Fibroblast of villous mesenchyme (primary cell): ENCODE measurements at places on chromosomes 12 and 14. TPM values are rescaled to one million over a fixed set of nuclear protein-coding genes. Genes with fewer than 3 reads are reported as not detected.

- DNase-seq = peak; percentile 81
These were observed 91.7 kb upstream of the RASSF8 start for GRCh38 chr12:25866586-25867378.

The COX8C gene
- total RNA-seq = not detected in 2 replicates

The TSPAN8 gene
- total RNA-seq = 0.43 TPM in 1 of 2 replicates, not detected in the other

The EFS gene
- total RNA-seq = 7.7 and 7.8 TPM in 2 replicates

DNA sequence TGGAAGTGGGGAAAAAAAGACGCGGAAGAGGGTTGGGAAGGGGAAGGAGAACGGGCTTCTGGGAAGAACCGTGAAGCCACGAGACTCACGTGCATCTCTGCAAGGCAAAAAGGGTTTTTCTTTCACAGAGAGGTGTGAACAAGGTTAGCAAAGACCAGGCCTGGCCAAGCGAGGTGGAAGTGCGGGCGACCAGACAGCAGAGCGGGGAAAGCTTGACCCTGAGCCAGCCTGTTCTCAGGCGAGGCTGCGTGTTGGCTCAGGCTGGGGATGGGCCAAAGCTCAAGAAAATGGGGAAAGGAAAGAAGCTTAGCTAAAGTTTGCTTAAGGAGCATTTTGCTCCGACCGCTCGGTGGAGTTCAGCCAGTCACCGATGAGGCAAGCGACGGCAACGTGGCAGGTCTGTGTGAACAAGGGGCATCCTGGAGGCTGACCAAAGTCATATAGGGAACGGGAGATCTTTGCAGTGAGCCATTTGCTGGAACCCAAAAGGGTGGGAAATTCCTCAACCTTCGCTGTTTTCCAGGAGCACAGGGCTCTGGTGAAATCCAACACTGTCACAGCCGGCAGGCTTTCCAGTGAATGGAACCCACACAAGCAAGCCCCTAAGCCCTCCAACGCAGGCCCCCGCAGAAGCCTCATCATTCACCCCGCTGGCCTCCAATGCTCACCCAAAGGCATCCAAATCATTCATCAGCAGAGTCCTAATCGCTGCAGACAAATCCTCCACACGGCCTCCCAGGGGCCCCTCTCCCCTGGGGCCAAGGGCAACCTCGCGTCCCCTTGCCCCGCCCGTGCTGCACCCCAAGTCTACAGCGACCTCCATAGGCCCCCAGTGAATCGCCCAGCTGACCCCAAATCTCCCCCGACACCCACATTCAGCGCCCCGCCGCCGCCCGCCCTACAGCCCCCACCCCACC is 754 bp downstream of the ZNF605 start:
- peak; percentile 85 for DNase-seq

DNA sequence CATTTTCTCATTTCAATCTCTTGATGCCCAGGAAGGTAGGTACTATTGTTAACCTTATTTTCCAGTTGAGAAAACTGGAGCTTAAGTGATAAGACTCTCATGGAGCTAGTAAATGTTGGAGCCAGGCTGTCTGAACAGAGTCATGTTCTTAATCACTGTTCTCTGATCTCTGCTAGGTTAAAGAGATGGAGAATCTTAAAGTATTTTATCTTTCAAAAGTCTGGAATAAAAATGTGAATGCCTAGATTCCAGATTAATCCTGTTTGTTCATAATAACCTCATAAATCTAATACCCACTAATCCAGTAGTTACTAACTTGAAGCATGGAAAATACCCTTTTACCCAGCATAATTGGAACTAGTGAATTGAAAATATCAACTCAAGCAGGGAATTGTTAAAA is 341.0 kb upstream of the RGS6 start:
- DNase-seq = peak; percentile 30

DNA sequence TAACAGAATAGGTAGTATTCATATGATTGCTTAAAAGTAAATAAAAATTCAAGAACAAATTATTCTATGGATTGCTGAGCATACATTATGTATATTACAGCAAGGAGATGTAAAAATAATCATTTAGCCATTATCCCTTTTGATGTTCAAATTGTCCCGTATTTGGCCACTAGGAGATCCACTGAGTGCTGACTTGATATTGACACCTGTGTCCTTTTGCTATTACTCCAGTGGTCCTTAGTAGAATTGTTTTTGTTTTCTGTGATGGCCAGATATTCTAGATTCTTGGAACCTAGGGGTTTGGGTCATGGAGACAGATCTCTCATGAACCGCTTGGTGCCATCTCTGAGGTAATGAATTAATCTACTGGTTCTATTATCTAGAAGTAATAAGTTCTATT is 16.8 kb downstream of the ERO1A start:
- DNase-seq = no peak

GRCh38 chr12:57983146-57983857 is 41.9 kb downstream of the ATP23 start:
- DNase-seq = peak; percentile 66

The GAPDH gene
- total RNA-seq = 6,118 and 7,175 TPM in 2 replicates

DNA sequence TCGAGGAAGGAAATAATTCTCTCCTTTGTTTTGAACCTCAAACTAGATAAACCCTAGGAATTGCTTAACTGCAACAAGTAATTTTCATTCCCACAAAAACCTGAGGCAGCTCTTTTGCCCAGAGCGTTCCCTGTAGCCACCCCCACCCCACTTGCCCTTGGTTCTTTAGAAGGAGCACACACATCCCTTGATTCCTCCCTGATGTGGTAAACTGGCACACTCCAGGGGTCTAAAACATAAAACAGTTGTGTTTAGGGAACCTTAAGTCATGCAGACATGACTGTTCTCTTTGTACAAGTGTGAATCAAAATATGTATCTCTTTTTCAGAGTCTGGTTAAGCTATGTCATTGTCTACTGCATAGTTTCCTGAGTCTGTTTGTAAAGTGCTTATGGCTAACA is 14.0 kb downstream of the MAPK1IP1L start:
- DNase-seq = no peak

The LIN7A gene
- 6.4 and 10.4 TPM in 2 replicates for total RNA-seq

The MIPOL1 gene
- total RNA-seq = 10.0 and 14.7 TPM in 2 replicates

The ADAM21 gene
- under 0.01 and 0.43 TPM in 2 replicates for total RNA-seq

- no peak for DNase-seq
These were observed 80.7 kb downstream of the TTC9 start for GRCh38 chr14:70722418-70722817.

DNA sequence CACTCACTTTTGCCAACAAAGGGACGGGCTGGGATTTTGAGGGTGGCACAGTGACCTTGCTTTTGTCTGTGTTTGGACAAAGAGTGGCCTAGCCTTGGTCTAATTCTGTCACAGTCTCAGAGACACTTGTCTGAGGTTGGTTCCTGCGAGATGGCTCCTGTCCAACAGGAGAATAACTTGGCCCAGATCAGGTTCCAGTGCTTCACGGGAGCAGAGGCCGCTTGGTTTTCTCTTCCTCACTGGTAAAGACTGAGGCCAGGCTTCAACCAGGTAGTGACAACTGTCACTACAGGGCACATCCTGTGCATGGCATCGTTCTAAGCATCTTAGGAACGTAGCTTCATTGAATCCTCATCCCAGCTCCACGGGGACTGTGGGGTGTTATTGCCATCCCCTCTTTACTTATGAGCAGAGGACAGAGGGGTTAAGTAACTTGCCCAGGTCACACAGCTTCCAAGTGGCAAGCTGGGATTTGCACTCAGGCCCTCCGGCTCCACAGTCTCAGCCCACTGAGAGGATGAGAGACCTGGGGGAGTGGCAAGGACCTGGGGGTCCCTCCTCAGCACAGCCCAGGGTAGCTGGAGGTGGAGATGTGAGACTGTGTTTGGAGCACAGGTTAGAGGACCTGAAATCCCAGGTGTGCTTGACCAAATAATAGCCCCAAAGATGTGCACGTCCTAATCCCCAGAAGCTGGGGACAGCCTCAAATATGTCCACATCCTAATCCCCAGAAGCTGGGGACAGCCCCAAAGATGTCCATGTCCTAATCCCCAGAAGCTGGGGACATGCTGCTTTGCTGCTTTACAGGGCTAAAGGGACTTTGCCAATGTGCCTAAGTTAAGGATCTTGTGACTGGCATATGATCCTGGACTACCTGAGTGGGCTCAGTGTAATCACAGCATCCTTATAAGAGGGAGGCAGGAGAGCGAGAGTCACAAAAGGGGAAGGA is 179.2 kb upstream of the RTL1 start:
- no peak for DNase-seq

DNA sequence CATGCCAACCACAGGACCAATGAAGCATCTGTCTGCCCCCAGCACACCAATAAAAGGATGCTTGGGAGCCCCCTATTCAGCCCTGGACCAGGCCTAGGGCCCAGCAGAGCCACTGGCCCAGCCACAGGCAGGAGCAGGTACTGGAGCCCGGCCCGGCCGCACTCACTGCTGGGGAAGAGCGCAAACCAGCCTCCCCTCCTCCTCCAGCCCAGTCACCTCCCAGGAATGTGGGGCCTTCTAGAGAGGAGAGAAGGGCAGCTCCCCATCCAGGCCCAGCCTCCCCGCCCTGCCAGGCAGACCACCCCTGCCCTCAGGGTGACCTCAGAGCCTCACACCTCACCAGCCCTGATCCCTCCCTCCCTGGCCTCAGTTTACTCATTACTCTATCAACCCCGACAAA is 56.2 kb downstream of the CCNK start:
- DNase-seq = peak; percentile 70

The ZBTB25 gene
- total RNA-seq = 8.6 and 9.0 TPM in 2 replicates

The CLEC4D gene
- total RNA-seq = not detected in 2 replicates

- no peak for DNase-seq
These were observed 905 bp downstream of the CISTR start for GRCh38 chr12:53750812-53751335.

The P2RX2 gene
- total RNA-seq = not detected in 2 replicates

The C14orf180 gene
- not detected in 2 replicates for total RNA-seq

DNA sequence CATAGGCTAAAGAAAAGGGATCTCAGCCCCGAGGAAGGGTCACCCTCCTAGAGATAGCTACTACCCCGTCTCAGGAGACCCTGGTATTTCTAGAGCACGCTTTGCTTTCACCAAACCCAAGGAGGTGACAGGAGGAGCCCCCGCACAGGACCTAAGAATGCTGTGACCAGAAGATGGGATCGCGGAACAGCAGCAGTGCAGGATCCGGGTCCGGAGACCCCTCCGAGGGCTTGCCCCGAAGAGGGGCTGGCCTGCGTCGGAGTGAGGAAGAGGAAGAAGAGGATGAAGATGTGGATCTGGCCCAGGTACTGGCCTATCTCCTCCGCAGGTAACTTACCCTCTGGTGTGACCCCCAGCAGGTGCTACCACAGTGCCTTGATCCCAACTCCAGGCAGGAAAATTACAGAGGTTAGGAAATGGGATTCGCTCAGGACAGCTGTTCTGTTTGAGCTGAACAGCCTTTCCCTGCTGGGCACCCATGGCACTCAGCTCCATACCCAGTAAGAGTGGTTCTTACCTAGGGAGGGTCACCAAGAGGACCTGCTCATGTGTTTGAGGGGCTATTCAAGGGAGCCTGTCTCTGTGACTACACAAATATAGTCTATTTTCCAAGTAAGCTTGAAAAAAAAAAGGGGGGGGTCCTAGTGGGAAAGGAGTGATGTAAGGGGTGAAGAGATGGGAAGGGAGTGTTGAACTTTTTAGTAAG is 826 bp upstream of the NRL start:
- DNase-seq = no peak

The CAPZA3 gene
- total RNA-seq = not detected in 2 replicates

DNA sequence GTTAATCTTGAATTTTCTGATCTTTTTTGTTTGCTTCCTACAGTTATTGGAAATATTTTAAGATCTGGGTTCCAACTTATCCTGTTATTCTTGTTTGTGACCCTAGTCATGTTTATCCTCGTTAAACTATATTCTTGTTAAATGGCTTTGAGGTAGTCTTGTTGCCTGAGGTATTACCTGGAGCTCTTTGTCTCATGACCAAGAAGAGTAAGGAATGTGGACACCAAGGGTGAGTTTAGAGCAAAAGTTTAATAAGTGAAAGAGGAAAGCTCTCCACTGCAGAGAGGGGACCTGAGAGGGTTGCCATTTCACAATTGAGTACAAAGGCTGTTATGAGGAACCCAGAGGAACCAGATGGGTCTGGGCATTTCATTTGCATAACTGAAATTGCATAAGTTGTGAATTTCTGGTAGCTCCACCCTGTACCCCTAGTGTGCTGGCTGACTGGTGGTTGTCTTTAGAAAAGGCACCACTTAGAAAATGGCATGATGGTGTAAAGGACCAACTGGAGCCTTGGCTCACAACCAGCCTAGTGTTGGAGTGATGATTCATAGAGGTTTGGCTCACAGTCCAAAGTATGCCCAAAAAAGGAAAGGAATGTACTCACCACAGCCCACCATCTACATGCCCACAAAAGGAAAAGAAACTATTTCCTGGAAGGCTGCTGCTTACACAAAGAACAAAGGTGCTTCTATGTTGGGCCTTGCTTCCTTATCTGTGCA is 36.7 kb upstream of the RESF1 start:
- no peak for DNase-seq

GRCh38 chr12:121718653-121719239 is 6.2 kb downstream of the TMEM120B start:
- no peak for DNase-seq

- DNase-seq = peak; percentile 51
These were observed 715 bp downstream of the NEK9 start for GRCh38 chr14:75126121-75126544.

DNA sequence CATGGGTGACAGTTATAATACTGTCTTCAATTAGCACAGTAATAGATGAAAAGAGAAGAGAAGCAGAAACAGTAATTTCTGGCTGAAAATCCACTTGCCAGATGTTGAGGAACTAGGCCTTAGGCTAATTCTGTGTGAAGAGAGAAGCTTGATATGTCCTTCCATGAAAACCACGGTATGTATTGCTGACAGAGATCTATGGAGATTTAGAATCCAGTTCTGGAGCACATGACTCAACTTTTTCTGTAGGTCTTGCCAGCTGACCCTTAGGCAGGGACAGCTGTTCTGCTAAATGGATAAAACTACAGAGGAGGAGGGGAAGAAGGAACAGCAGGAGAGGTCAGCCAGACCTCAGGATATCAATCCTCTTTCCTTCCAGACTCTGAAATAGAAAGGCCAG is 211.5 kb downstream of the PRKD1 start:
- peak; percentile 25 for DNase-seq

The KRT74 gene
- total RNA-seq = not detected in 2 replicates

The DNAJC22 gene
- 1.7 and 2.6 TPM in 2 replicates for total RNA-seq

DNA sequence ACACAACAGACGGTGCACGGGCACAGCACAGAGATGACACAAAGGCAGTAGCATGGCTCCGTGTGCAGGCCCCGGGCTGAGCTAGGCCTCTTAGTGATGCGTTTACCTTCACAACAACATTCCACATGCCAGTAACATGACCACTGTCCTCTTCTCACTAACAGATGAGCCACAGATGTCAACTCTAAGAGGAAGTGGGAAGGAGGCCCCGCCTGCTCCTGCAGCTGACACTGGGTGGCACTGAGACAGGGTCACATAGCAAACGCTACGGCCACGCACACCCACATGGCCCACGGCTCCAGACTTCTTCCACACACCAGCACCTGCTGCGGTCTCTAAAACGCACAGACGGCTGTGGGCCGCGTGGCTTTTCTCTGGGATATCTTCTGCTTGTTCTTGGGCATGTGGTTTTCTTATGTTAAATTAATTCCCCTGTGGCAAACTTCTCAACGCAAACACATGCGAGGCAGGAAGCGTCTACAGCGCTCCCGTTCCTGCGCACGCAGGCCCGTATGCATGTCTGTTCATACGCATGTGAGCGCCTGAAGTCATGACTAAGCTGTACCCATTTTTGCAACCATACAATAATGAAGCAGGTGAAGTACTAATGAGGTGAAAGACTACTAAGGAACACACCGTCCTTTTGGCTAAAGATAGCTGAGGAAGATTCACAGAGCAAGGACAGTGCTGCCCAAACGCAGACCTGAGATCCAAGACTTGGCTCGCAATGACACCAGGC is 26.8 kb downstream of the AMN start:
- DNase-seq = no peak

GRCh38 chr12:18549598-18549997 is 188.2 kb downstream of the PLCZ1 start:
- no peak for DNase-seq

The GUCY2C gene
- not detected in 2 replicates for total RNA-seq

The POTEG gene
- not detected in 2 replicates for total RNA-seq

GRCh38 chr14:49173765-49174373 is 412.3 kb downstream of the RPS29 start:
- peak; percentile 66 for DNase-seq
